ENCODE measurements at places on chromosomes 1 and 21.

- no peak for DNase-seq
- no peaks in the 10 kb centered on the region for H3K36me3 ChIP-seq
- peaks cover 7% of the 10 kb centered on the region for H3K27me3 ChIP-seq
- H3K4me1 ChIP-seq, result no peaks in the 10 kb centered on the region
These were observed 674.5 kb downstream of the MATN1 start for GRCh38 chr1:30048905-30049304.

DNA sequence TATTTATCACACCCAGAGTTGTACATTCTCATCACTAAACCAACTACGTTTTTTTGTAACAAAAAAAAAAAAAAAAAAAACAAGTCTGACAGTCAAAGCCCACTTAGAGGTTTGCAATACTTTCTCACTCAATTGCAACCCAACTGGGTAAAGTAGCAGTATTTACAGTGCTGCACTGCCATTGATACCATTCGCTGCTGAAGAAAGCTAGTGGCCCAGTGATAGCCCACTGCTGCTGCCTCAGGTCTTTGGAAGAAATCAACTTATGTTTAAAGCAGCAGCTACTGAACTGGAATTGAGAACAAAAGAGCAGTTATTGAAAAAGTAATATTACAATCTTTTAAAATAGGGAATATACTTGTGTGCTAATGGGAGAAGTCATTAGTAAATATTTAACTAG lies 2.7 kb downstream of the HNRNPU start:
- H3K4me1 ChIP-seq, result no peaks in the 10 kb centered on the region
- peaks cover 25% of the 10 kb centered on the region for H3K36me3 ChIP-seq
- no peaks in the 10 kb centered on the region for H3K27me3 ChIP-seq
- no peak for DNase-seq
- peak overlapping the region; percentile 98 for H3K4me3 ChIP-seq

DNA sequence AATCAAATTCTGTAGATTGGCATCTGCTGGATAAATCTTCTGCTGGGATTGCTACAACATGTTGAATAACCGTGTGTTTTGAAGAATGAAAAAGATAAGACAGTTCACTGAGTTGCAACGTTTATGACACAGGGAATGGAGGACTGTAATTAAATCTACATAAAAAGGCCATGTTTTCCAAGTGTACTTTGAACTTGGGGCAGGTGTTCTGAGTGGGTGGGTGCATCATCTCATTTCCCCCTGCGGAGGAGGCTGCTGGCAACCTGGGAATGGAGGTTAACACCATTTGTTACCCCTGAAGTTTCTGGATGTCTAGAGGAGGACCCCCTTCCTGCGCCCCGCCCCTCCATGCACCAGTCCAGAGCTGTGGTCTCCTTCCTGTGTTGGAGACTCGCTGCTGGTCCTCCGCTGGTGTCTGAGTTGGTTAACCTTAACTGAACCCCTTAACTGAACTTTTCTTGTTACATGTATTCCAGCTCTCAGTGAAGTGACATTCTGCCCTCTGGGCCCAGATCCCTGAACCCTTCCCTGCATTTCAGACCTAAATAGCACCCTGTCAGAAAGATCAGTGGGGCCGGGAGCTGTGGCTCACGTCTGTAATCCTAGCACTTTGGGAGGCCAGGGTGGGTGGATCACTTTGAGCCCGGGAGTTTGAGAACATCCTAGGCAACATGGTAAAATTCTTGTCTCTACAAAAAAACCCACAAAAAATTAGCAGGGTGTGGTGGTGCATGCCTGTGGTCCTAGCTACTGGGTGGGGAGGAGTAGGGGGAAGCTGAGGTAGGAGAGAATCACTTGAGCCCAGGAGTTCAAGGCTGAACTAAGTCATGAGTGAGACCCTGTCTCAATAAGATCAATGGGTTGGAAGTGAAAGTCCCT lies 31.8 kb downstream of the UCK2 start:
- H3K27me3 ChIP-seq, result no peaks in the 10 kb centered on the region
- H3K4me1 ChIP-seq, result peaks cover 9% of the 10 kb centered on the region
- no peak for DNase-seq
- no peak overlapping the region for H3K4me3 ChIP-seq
- H3K36me3 ChIP-seq, result no peaks in the 10 kb centered on the region

DNA sequence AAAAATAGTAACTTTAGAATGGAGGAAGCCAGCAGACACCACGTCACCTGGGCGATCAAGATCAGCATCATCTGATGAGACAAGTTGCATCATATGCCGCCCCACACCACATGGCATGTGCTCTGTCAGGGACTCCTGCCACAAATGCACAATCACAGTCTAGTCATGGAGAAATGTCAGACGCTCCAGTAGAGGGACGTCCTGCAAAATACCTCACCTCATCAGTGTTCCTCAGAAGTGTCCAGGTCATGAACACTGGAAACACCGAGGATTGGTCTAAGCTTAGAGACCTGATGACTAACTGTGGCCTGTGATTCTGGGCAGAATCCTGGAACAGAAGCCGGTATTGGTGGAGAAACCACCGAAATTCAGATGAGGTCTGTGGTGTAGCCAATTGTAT lies 14.3 kb downstream of the ADARB1 start:
- H3K36me3 ChIP-seq, result no peaks in the 10 kb centered on the region
- peaks cover 12% of the 10 kb centered on the region for H3K4me1 ChIP-seq
- no peak overlapping the region for H3K27ac ChIP-seq
- DNase-seq, result no peak
- H3K27me3 ChIP-seq, result no peaks in the 10 kb centered on the region

DNA sequence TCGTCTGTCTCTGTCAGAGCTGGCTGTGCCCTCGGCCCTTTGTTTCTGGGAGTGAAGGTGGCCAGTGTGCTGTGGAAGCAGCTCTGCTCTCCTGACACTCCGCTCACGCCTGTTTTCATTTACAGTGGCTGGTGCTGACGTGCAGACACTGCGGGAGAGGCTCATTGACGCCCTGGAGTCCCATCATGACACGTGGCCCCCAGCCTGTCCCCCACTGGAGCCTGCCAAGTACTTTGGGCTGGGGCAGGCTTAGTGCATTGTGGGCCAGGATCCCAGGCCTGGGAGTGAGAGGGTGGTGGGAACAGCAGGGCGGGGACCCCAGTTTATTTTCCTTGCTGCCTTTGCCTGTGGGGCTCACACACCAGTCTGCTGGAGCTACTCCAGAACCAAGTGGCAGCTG lies 21.1 kb downstream of the QSOX1 start:
- no peak overlapping the region for H3K4me3 ChIP-seq
- peaks cover 16% of the 10 kb centered on the region for H3K36me3 ChIP-seq
- H3K4me1 ChIP-seq, result no peaks in the 10 kb centered on the region
- DNase-seq, result no peak
- no peak overlapping the region for H3K27ac ChIP-seq

DNA sequence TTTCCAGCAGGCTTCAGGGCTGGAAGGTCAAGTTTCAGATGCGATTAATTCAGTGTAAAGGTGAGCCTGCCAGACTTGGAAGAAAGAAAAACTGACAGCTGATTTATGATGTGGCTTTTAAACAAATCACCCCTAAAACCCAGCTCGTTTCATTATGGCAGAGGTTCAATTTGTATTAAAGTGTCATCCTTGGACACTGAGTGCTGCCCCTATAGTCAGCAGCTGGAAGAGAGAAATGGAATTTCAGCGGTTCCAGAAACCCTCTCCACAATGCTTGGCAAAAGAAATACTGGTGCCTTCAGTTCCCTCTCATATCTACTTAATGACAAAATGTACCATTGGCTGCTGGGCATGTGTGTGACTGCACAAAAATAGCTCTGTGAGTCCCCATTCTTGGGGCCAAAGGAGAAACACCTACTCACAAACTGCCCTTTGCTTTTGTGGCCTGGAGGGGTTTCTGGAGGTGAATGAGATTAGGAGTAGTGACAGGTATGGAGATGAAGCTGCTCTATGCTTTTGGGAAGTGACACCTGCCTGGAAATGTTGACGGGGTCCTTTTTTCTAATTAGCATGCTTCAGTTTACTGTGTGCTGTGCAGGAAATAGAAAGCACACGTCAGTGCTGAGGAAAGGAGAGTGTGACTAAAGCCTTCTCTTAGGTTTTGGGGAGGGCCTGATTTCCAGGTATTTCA lies 95.1 kb upstream of the TSPAN2 start:
- no peaks in the 10 kb centered on the region for H3K4me1 ChIP-seq
- no peaks in the 10 kb centered on the region for H3K27me3 ChIP-seq
- no peak overlapping the region for H3K27ac ChIP-seq
- no peak for DNase-seq

GRCh38 chr1:62040450-62040849 lies 154.2 kb upstream of the L1TD1 start:
- H3K4me3 ChIP-seq, result no peak overlapping the region
- H3K27me3 ChIP-seq, result no peaks in the 10 kb centered on the region
- no peaks in the 10 kb centered on the region for H3K4me1 ChIP-seq

DNA sequence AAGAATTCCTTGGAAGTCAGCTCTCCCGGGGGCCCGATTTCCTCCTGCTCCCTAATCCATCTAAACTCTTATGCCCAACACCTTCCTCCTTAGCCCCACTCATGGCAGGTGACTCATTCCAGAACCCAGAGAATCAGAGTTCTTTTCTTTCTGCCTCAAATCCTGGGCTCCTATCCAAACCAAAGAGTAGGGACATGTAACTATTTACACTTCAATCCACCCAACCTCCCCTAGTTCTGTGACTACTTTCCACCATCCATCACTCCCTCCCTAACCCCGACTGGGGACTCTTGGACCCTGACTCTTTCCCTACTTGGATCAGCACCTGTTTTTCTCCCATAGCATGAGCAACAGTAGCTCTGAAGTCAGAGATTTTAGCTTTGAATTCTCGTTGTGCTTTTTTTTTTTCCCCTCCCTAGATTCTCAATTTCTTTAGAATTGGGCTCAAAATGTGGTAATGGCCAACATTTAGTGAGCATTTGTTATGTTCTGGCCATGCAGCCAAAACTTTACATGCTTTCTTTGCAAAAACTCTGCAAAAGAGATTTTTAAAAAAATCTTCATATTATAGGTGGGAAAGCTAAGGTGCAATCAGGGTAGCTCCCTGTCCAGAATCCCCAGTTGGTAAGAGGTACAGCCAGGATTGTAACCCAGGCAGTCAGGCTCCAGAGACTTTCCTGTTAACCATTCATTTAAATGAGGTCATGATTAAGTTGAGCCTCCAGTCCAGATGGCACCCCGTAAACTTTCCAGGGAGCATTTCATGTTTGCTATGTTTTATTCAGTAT lies 7.5 kb upstream of the CYP4A11 start:
- no peaks in the 10 kb centered on the region for H3K27me3 ChIP-seq
- H3K4me1 ChIP-seq, result no peaks in the 10 kb centered on the region
- no peak overlapping the region for H3K27ac ChIP-seq
- H3K4me3 ChIP-seq, result no peak overlapping the region
- no peak for DNase-seq

DNA sequence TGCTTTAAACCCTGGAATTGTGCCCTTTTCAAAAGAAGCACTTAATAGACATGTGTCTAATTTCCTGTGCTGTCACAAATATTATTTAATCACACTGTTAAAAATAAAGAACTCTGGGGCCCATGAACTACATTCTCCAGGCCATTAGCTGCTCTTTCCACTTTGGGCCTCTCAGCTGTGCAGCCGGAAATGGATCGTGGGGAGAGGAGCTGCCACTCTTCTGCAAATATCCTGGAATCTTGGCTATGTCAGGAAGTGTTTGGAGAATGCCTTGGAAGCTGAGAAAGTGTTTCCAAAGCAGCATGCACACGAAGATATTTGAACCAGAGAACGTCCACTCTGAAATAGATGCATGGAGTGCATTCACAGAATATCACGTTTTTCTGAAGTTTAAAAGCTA lies 27.5 kb upstream of the VPS26C start:
- no peaks in the 10 kb centered on the region for H3K27me3 ChIP-seq
- H3K4me1 ChIP-seq, result no peaks in the 10 kb centered on the region
- no peak overlapping the region for H3K27ac ChIP-seq
- H3K4me3 ChIP-seq, result no peak overlapping the region

GRCh38 chr21:33433425-33434114 lies 30.4 kb downstream of the IFNGR2 start:
- no peak for DNase-seq
- peaks cover 61% of the 10 kb centered on the region for H3K4me1 ChIP-seq
- peak overlapping the region; percentile 83 for H3K27ac ChIP-seq
- no peaks in the 10 kb centered on the region for H3K27me3 ChIP-seq
- H3K4me3 ChIP-seq, result no peak overlapping the region
- H3K36me3 ChIP-seq, result peaks cover 36% of the 10 kb centered on the region

- H3K36me3 ChIP-seq, result peaks cover 4% of the 10 kb centered on the region
- peaks cover 35% of the 10 kb centered on the region for H3K4me1 ChIP-seq
- no peaks in the 10 kb centered on the region for H3K27me3 ChIP-seq
- no peak for DNase-seq
These were observed 87.9 kb downstream of the LRRC8C start for GRCh38 chr1:89720839-89721238.

GRCh38 chr1:229153955-229154548 lies 116.9 kb upstream of the RAB4A start:
- no peak overlapping the region for H3K27ac ChIP-seq
- no peaks in the 10 kb centered on the region for H3K27me3 ChIP-seq
- H3K4me3 ChIP-seq, result no peak overlapping the region
- no peak for DNase-seq

DNA sequence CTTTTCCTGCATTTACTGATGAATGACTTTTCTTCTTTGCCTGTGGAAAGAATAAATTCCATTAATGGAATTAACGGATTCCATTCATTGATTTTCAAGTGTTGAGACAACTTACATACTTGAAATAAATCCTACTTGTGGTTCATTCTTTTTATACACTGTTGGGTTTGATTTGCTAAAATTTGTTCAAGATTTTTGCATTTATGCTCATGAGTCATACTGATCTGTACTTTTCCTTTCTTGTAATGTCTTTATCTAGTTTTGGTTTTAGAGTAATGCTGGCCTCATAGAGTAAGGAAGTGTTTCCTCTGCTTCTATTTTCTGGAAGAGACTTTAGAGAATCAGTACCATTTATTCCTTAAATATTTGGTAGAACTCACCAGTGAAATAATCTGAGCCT lies 14.4 kb downstream of the UROD start:
- no peak for DNase-seq
- H3K36me3 ChIP-seq, result no peaks in the 10 kb centered on the region
- H3K27me3 ChIP-seq, result no peaks in the 10 kb centered on the region
- no peaks in the 10 kb centered on the region for H3K4me1 ChIP-seq

DNA sequence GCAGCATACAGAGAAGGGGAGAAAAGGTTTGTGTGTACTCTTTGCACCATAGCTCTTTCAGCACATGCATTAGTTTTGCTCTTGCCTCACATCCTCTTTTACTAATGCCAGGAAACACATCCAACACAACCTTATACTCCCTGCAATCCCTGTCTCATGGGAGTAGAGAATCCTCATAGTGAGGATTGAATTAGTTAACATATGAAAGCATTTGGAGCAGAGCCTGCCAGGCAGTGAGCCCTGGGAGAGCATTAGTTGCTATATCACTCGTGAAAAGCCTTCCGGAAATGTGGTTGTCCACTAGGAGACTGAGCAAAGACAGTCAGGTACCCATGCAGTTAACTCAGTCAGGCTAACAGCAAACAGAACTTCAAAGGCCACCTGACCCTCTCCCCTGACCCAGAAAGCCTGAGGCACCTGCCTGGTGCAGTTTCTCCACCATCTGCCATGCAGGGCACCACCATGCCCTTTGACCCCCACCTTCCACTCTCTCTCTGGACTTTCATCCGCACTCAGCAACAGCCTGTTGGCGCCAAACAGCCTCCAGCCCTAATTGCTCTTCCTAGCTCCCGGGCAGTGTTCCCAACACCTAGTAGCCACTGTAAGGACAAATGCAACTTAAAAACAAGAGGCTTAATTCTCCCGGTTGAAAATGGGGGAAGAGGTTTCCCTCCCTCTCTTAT lies 14.9 kb upstream of the AGT start:
- H3K27ac ChIP-seq, result no peak overlapping the region
- no peaks in the 10 kb centered on the region for H3K4me1 ChIP-seq
- H3K4me3 ChIP-seq, result no peak overlapping the region
